ENCODE measurements at places on chromosomes 5 and 9.

DNA sequence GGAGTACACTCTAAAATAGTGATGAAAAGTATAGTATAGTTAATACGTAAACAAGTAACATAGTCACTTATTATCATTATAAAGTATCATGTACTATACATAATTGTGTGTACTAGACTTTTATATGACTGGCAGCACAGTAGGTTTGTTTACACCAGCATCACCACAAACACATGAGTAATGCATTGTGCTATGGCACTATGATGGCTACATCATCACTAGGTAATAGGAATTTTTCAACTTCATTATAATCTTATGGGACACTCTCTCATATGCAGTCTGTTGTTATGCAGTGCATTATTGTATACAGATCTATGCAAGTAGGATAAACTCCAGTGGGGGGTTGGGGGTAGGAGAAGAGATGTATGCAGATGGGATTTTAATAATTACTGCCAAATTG lies 52.7 kb upstream of the ELL2 start:
- no peak for DNase-seq

DNA sequence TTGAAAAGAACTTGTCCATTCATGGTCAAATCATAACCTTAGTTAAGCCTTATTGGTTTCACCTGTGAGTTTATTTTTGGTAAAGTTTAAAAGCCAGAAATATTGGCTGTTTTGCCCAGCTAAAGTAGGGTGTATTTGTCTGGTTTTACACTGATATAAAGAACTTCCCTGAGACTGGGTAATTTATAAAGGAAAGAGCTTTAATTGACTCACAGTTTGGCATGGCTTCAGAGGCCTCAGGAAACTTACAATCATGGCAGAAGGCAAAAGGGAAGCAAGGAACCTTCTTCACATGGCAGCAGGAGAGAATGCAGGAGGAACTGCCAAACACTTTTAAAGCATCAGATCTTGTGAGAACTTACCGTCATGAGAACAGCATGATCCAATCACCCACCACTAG lies 55.3 kb downstream of the JAKMIP2 start:
- DNase-seq = no peak

DNA sequence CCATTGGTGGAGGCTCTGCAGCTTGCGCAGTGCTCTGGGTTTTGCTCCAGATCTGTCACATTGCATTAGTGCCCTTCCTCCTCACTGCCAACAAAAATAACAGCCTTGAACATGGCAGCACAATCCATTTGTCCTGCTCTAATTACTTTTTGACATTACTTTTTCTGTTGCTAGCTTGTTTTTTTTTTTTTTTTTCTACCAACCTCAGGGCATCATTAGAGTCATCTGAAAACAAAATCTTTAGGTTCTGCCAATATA lies 117.5 kb upstream of the NR5A1 start:
- DNase-seq = no peak

DNA sequence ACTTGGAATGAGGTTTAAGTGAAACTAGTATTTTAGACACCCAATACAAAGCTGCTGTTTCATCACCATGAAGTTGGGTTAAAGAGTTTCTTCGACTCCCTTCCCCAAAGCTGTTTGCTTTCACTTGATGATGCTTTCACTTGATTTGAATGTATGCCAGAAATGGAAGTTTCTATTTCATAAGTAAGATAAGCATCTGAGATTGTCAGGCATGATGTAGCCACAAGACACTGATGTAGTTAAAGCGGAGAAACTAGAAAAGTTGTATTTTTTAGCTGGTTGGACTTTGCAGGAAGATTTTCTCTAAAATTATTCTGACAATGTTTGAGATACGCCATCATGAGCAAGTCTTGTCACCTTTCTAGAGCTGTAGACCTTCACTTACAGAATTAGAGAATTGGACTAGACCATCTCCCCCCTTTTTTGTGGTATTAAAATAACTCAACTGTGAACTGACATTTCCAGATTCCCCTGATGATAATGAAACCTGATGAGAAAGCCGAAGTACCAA lies 20.0 kb downstream of the MOCS2 start:
- peak; percentile 28 for DNase-seq

DNA sequence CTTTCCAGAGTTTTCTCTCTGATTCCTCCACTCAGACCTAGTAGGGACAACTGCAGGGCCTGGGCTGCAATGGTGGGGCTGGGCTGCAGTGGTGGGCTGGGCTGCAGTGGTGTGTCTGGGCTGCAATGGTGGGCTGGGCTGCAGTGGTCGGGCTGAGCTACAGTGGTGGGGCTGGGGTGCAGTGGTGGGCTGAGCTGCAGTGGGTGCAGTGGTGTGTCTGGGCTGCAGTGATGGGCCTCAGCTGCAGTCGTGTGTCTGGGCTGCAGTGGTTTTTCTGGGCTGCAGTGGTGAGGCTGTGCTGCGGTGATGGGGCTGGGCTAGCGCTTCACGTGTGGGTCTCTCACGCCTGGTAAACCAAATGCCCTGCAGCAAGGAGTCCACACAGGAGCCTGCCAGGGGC lies 27.4 kb downstream of the ABO start:
- DNase-seq = no peak

GRCh38 chr5:167008705-167009104 lies 1282.7 kb upstream of the WWC1 start:
- DNase-seq = no peak

DNA sequence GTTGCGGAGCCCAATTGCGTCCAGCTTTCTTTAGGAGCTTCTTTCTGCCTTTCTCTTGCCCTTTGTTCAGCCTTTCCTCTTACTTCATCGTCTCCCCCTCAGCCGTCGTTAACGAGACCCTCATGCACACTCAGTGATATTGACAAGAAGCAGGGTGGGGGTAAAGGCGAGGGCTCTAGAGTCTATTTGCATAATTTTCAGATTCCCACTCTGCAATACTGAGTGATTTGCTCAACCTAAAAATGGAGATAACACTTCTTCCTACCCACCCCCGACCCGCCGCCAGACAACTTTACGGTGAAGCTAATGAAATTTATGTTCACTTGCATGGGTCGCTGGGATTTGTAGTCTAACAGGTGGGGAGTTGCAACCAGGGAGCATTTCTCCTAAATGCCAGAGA lies 1.3 kb upstream of the TBC1D2 start:
- DNase-seq = peak; percentile 42

GRCh38 chr5:179270581-179271427 lies 74.5 kb downstream of the ADAMTS2 start:
- DNase-seq = no peak

GRCh38 chr5:6525910-6526309 lies 77.3 kb downstream of the UBE2QL1 start:
- no peak for DNase-seq

DNA sequence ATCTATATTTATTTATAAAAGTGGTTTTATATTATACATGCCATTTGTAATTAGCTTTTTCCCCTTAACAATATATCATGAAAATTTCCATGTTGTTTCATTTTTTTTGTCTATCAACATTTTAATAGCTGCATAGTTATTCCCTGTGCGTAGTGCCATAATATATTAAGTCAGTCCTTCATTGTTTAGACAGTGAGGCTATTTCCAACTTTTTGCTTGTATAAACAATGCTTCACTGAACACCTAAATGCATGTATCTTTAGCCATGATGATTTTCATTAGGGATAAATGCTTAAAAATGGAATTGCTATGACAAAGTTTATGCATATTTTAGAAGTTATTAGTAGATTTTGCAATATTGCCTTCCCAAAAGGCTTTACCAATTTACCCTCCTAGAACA lies 80.7 kb upstream of the STC2 start:
- no peak for DNase-seq

All from DND-41 (cell line).